ENCODE measurements at places on chromosomes 3 and 15. TPM values are rescaled to one million over a fixed set of nuclear protein-coding genes. Genes with fewer than 3 reads are reported as not detected.

The AP2M1 gene
- total RNA-seq: 295 TPM

The OXNAD1 gene
- total RNA-seq: 25.4 TPM

The EPHA6 gene
- 78.9 TPM for total RNA-seq

The PRSS50 gene
- total RNA-seq: 0.31 TPM

The CHMP2B gene
- 26.9 TPM for total RNA-seq

The GOLGA8T gene
- 0.31 TPM for total RNA-seq

The PPP1R14D gene
- total RNA-seq: not detected

The HHATL gene
- total RNA-seq: 1.3 TPM

The GOLGA6L9 gene
- 20.7 TPM for total RNA-seq

The LSAMP gene
- 91.4 TPM for total RNA-seq

The NAALADL2 gene
- total RNA-seq: 15.7 TPM

The TM4SF18 gene
- total RNA-seq: 3.8 TPM

The SAXO2 gene
- total RNA-seq: 11.9 TPM

The STRIT1 gene
- total RNA-seq: not detected

The CP gene
- total RNA-seq: 0.94 TPM

The IL5RA gene
- 1.3 TPM for total RNA-seq

The PFN2 gene
- 434 TPM for total RNA-seq

The BFSP2 gene
- total RNA-seq: 2.5 TPM

The SCAMP5 gene
- 70.7 TPM for total RNA-seq

The CFAP44 gene
- 5.9 TPM for total RNA-seq

The COL7A1 gene
- total RNA-seq: 4.1 TPM

The FETUB gene
- total RNA-seq: not detected

The CCR3 gene
- not detected for total RNA-seq

The A4GNT gene
- not detected for total RNA-seq

The TIMMDC1 gene
- 30.0 TPM for total RNA-seq

The IL17RE gene
- 0.31 TPM for total RNA-seq

The CLPX gene
- 66.7 TPM for total RNA-seq

The ZNF662 gene
- total RNA-seq: 35.7 TPM

The SLC28A1 gene
- total RNA-seq: not detected

The PODXL2 gene
- 206 TPM for total RNA-seq

The GOLGA8M gene
- 1.3 TPM for total RNA-seq

The B3GNT5 gene
- 16.6 TPM for total RNA-seq

The GHRL gene
- total RNA-seq: not detected

The NGLY1 gene
- total RNA-seq: 47.0 TPM

The ALDH1A3 gene
- total RNA-seq: 0.63 TPM

The IQCF2 gene
- total RNA-seq: not detected

The MAP3K13 gene
- 49.1 TPM for total RNA-seq

The CYP1A1 gene
- total RNA-seq: 0.31 TPM

The RBP2 gene
- total RNA-seq: not detected

The GPR62 gene
- total RNA-seq: 0.31 TPM

The SPSB4 gene
- 19.1 TPM for total RNA-seq

The PEX5L gene
- total RNA-seq: 45.4 TPM

The RARB gene
- total RNA-seq: 7.8 TPM

The SCAANT1 gene
- total RNA-seq: not detected

The TRIM69 gene
- total RNA-seq: 32.6 TPM

The ILDR1 gene
- total RNA-seq: not detected

The ZMYND10 gene
- 3.4 TPM for total RNA-seq

The HYAL1 gene
- 2.8 TPM for total RNA-seq

The ZBTB47 gene
- 24.4 TPM for total RNA-seq

The STARD5 gene
- 12.8 TPM for total RNA-seq

The MINAR1 gene
- 4.4 TPM for total RNA-seq

The USP13 gene
- total RNA-seq: 16.6 TPM

The EOMES gene
- total RNA-seq: 20.0 TPM

The EPHB3 gene
- 5.3 TPM for total RNA-seq

The AADAC gene
- not detected for total RNA-seq

The SCN5A gene
- 1.3 TPM for total RNA-seq

The CCDC80 gene
- 4.4 TPM for total RNA-seq

The HGD gene
- 0.63 TPM for total RNA-seq
